ENCODE measurements at places on chromosomes 6 and 20.

GRCh38 chr6:148367411-148368024 is 24.9 kb downstream of the SASH1 start:
- DNase-seq: no peak

DNA sequence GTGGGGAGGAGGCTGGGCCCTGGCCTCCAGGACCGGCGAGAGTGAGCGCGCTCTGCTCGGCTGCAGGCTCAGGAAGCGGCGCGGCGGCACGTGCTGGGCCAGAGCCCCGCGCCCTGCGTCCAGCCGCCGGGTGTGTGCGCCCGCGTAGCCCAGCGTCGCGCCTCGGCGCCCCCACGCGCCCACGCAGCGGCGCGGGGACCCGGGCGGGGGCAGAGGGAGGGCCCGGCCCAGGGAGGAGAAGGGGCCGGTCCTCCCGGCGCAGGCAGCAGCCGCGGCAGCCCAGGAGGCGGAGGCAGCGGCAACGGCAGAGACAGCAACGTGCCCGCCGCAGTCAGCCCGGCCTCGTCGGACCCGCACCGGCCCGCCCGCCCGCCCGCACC is at the start of gene EYA2:
EYA2 (plus strand) TSS at position 265 of the 380 bp plus-strand sequence. CDS start 95,168 bp downstream, outside the sequence.
- no peak for DNase-seq

- DNase-seq: no peak
Measured at GRCh38 chr6:130424710-130425109, 58.9 kb downstream of the TMEM200A start.

DNA sequence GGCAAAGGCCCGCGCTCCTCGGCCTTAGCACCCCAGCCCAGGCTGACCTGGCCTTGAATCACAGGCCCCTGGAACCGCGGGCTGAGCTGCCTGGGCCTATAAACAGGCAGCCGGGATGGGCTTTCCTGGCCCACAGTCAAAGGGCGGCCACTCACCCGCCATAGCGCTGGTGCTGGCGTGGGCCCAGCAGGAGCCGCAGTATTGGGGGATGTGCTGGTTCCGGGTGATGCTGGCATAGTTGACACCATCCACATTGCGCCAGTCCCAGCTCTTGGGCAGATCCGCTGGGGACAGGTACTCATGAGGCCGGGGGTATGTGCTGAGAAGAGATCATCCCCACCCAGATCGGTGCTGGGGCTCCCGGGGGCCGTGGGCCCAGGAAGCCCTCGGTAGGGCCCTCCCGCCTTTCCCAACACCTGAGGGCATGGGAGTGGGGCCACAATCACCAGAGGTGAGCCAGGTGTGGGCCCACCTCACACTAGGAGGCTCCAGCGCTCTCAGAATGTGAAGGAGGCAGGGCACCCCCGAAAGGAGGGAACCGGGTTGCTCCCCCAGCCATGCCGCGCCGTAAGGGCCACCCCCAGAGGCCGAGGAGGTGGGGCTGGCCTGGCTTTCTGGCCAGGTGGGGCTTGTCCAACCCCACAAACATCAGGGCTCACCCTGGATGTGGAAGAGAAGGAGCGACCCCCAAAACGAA is 739 bp downstream of the CTSZ start:
- DNase-seq: no peak

DNA sequence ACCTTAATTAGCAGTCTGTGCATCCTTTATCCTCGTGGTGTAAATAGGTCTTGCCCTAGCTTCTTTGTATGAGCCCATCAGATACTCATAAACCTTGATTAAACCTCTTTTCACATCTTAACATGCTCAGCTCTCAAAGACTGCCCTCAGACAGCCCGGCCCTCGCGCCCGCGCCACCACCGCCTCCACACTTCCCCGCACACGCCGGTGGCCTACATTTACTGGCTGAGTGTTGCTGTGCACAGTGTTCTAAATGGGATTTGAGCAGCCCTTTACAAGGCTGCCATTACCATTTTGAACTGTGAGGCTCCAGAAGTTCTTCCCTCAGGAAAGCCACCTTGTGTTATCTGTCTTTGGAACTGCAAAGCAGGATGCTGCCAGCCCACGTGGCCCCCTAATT is 63.0 kb upstream of the INSM1 start:
- DNase-seq: no peak

GRCh38 chr6:53180678-53181077 is 32.0 kb upstream of the GCM1 start:
- DNase-seq: no peak

DNA sequence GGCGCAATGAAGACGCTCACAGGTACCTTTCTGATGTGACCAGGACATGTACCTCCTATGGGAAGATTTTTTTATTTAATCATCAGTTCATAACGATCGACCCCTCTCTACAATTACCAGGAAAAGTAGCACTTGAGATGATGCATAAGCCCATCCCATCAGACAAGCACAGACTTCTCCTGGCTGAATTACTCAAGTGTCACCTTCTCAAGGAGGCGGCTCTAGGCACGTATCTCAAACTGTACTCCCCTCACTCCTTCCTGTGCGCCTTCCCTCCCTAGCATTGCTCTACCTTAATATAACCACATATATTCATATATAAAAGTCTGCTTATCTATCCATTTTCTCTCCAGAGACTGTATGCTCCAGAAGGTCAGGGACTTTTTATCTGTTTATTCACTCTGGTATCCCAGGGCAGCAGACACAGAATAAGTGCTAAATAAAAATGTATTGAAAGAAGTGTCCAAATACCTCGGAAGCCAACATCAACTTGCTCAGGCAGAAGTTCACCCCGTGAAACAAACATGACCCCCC is 71.5 kb downstream of the CNKSR3 start:
- DNase-seq: no peak

- no peak for DNase-seq
Measured at GRCh38 chr6:155996151-155996550, 540.5 kb upstream of the NOX3 start.

GRCh38 chr6:56660381-56660730 is 17.7 kb upstream of the DST start:
- no peak for DNase-seq

DNA sequence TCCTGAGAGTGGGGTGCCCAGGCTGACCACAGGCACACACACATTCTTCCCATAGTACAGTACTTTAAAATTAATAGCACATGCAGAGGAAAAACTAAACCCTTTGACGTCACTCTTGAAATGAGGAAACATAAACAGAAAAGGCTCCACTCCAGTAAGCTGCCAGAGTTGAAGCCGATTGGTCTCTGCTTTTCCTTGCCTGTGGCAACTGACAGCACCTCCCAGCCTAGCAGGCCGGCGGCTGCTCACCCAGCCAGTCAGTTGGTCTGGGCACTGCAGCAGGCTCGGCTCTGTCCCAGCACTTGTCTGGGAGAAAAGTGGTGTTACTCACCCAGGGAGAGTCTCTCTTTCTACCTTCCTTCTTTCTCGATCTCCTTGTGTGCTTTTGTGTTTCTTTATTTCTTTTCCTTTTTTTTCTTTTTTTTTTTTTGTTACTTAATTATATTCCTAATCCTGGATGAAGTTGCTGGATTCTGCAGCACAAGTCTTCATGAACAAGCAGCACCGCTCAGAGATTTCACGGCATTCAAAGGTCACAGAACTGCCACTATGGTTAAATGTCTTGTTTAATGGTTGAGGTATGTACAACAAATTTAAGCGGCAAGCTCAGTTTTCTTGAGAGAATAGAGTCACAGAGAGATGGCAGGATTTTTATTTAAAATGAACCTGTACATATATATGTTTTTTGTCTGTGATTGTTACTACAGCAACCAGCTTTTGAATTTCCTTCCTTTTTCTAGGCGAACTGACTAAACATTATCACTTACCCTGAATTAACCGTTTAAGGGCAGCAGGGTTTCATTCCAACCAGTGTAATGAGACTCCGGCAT is at the start of gene PDE7B:
PDE7B (plus strand) TSS at position 260 of the 830 bp plus-strand sequence.
- DNase-seq: peak; percentile 6
